ENCODE measurements at places on chromosomes 12 and 14.

- no peak for DNase-seq
Measured at GRCh38 chr14:22387776-22388241, 201.2 kb downstream of the DAD1 start.

DNA sequence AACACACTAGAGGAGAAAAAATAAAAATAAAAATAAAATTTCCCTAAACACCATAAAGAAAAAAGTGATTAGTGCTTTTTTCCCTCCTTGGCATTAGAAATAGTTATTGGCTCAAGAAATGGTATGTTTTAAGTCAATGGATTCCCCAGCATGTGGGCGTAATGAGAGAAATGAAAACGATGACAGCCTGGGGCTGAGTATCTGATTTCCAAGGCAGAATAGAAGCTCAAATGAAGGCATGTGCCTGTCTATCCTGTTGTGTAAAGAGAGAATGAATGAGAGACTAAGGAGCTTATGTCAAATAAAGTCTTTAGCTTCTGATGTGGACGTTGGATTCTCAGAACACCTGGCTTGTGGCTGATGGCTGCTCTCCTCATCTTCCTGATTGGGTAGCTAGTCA, 1408.4 kb upstream of the TMEM132C start:
- no peak for DNase-seq

- DNase-seq: no peak
Measured at GRCh38 chr14:55957950-55958349, 160.3 kb upstream of the PELI2 start.

DNA sequence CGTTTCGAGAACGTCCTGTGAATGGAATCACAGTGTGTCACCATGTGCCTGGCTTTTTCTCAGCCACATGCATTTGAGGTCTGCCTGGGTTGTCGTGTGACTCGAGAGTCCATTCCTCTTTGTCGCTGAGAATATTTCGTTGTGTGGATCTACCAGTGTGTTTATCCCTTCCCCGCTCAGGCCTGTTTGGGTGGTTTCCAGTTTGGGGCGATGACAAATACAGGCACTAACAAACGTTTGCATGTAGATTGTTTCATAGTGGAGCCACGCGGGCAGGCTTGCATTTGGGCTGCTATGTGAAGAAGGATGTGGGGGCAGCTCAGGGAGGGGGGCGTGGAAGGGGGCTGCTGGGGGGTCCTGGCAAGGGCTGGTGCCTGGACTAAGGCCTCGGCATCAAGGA, 14.1 kb downstream of the RIN3 start:
- DNase-seq: no peak

GRCh38 chr12:66594688-66595087, 84.2 kb downstream of the GRIP1 start:
- no peak for DNase-seq

GRCh38 chr12:9240776-9241175, 32.6 kb upstream of the PZP start:
- DNase-seq: no peak

- DNase-seq: no peak
Measured at GRCh38 chr12:12097891-12098690, 27.4 kb downstream of the BCL2L14 start.

Measured in mesothelial cell of epicardium (in vitro differentiated cells).